Caudate nucleus (tissue), 63 donors: ENCODE measurements at places on chromosomes 5 and 9.

- no peak for DNase-seq
Observed at GRCh38 chr5:10111571-10111970, 138.1 kb downstream of the ATPSCKMT start.

DNA sequence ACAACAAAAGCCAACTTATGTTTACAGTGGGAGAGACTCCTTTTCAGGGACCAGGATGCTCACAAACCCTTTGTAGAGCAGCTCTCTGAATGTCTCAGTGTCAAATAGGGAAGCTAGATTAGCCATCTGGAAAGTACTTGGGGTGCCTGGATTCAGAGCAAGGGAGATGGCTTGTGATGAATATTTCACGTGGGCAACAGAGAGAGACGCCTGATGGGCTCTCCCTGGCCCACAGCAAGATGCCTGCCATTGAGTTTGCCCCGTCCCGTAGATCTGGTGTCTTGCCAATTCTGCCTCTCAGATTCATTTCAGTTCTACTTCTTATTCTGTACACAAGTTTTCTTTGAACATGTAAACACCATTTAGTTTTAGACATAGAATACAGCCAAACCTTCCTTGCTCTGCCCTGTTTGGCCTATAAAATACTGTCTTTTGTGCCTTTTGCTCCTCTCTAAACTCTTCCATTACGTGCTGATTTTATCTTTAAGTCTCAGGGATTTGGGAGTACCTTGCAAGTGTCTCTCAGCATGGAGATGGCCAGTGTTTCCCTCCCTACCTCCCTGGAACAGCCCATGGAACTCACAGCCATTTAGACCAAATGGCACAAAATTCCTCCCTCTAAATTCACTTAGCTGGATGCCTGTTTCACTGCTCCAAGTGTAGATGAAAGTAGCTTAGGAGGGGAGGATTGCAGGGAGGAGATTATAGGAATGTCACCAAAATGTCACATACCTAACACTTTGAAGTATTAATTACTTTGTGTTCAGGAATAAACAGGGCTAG, 234.3 kb downstream of the SAXO1 start:
- DNase-seq: no peak

- DNase-seq: no peak
Observed at GRCh38 chr5:76710991-76711390, 4.9 kb upstream of the F2R start.

GRCh38 chr5:119288379-119289033, 67.3 kb upstream of the TNFAIP8 start:
- DNase-seq: no peak

GRCh38 chr9:133205996-133206931, 2.8 kb downstream of the OBP2B start:
- DNase-seq: no peak

DNA sequence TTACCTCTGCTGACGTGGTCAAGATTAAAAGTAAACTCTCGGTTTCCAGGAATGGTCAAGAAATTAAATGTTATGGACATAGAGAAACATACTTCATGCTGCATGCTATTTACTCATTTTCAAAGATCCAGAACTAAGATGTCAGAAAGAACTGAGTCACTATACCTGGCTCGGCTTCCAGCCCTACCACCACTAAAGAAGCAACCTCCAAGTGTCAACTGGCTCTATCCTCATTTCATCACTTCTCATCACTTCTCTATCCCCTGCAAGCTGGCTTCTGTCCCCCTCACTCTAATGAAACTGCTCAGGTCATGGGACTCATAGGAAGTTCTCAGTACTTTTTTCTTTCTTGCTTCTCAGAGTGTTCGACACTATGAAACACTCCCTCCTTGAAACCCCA, 116.2 kb downstream of the CDK5RAP2 start:
- no peak for DNase-seq

DNA sequence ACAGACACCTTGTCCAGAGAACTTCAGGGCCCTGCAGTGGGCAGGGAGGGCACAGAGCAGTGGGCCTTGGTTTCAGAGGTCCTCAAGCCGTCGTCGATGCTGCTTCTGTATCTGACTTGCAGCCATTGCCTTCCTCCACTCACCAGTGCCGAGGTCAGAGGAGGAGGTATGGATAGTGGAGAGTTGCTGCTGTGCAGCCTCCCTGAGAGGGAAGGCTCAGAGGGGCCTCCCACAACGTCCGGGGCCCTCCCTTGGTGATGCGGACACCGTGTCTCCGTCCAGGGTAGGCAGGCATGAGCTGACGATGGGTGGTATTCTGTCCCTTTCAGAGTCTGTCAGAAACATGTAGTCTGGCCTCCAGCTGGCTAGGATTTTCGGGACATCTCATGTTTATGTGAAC, 73.9 kb downstream of the MVB12B start:
- DNase-seq: no peak

GRCh38 chr9:29838491-29839020, 2265.3 kb upstream of the C9orf72 start:
- no peak for DNase-seq

DNA sequence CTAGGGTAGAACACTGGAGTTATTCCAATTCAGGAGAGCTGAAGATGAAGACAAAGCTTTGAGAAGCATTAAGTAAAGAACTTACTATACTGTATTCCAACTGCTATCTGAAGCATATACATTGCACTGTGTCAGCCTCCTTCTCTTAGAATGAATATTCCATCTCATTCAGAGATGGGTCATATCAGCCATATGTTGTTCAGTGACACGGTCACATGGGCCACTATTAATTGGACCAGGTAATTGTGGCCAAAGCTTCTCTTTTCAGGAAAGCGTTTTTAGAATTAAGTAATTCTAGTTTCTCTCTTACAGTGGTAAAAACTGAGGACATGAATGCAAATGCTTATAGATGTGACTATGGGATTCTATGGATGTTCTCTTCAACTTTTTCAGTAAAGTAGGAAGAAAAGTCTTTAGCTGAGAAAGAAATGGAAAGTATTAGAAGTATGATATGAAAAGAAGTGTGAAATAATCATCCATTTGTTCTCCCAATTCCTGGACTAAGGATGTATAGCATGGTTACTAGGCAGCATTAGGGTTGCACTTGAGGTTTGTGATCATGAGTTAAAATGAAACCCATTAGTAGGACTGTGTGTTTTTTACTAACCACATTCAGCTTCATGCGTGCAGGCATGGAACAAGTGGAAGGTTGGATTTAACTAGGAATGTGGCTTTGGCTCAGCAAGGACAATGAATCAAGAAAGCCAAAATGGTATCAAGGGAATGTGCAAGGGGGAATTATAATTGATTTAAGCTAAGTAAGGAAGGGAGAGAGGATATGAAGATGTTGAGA, 40.9 kb downstream of the CETN3 start:
- DNase-seq: no peak

DNA sequence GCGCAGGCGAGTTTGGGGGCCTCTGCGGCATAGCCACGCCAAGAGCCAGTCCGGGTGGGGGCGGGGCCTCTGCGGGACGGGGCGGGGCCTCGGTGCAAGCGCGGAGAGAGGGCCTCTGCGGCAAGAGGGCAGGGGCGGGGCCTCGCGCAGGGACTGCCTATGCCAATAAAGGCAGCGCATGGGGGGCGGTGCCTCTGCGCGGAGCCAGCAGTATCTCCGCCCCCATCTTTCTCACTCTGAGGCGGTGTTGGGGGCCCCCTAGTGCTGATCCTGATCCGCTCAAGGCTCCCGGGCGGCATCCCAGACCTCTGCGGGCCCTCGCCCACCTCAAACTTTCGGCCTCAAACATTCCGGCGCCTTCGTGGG, 9.2 kb upstream of the GPRIN1 start:
- peak; percentile 89 for DNase-seq

DNA sequence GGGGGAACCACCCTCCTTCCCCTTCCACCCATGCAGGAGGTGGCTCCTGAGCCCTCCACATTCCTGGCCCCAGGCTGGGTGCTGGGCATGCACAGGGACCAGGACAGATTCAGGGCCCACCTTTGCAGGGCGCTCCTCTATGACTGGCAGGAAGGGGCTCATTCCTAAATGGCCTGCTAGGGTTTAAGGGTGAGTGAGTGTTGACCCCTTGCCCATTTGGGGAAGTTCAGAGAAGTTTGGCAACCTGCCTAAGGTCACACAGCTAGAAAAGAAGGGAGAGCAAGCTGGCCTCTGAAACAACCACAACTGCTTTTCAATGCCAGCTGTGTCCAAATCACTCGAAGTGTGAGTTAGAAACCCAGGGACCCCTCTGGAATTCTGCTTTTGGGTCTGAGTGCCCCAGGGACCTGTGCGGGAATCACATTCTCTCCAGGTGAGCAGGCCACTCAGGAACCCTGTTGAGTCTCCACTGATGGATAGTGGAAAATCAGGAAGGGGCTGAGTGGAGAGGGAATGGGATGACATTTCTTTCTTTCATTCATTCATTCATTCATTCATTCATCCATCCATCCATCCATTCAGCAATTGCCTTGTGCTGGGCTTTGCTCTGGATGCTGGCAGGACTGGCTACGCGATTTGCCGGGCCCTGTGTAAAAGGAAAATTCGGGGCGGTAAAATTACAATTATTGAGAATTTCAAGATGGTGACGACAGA, 191.9 kb downstream of the C9orf50 start:
- no peak for DNase-seq

DNA sequence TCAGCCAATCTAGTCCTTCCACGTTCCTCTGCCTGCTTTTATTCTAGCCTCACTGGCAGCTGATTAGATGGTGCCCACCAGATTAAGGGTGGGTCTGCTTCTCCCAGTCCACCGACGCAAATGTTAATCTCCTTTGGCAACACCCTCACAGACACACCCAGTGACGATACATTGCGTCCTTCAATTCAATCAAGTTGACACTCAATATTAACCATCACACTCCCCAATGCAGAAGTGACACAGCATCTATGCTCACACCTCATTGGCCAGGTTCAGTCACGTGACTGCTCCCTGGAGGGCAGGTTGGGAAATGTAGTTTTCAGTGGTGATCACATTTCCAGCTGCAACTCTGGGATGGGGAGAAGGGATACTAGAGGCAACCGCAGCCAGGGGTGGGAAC, 13.0 kb downstream of the SUSD3 start:
- DNase-seq: no peak

- no peak for DNase-seq
Observed at GRCh38 chr5:23579566-23579965, 72.2 kb downstream of the PRDM9 start.

DNA sequence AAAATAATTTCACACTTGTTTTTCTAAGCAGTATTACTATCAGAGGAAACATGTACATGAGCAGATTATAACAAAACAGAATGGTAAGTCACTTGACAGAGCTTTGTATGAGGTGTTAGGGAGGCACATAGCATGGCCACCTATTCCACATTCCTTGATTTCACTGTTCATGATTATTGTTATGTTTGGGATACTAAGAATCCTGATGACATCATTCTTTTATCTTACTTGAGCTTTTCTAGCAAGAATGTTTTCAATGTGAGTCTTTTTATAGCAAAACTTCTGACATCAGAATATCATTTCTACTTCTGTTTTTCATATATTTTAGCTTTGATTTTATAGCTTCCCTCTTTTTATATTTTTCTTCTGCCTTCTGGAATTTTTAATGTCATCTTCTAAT, 208.2 kb downstream of the DMRTA1 start:
- DNase-seq: no peak

DNA sequence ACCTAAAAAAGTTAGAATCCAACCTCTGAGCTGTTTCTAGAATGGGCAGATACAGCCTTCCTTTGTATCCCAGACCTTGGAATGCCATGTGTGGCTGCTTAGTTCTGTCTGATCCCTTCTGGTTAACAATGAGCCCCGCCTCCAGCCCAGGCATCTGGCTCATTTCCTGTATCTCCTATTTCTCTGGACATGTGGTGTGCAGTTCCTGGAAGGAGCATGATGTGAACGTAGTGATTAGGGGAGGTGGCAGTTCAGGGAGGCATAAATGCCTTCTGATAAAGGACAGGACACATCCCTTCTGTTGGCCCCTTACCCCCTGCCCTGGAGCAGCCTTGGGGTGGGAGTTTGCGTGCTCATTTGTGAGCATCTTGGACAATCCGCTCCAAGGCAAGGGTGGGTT, 243.0 kb downstream of the ZSWIM6 start:
- no peak for DNase-seq

- DNase-seq: no peak
Observed at GRCh38 chr9:96620181-96620514, 505 bp upstream of the CDC14B start.

GRCh38 chr5:120122703-120123102, 341.4 kb upstream of the PRR16 start:
- DNase-seq: no peak

GRCh38 chr5:79349881-79350280, 114.0 kb downstream of the JMY start:
- DNase-seq: no peak

DNA sequence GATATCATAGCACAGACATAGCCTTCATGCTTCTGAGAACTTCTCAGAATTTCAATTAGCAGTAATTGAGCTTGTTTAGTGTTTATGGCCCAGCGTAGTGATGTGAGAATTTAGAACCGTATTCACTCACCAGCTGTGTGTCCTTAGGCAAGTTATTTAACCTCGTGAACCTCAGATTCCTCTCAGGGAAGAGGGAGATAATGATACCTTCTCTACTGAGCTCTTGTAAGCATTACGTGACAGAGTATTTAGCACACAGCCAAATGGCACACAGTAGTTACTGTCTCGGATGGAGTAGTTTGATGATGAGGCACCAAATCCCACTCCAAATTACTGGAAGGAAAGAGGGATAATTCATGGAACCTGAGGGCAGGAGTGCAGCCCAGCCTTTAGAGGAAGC, 429.3 kb downstream of the CCDC171 start:
- no peak for DNase-seq

DNA sequence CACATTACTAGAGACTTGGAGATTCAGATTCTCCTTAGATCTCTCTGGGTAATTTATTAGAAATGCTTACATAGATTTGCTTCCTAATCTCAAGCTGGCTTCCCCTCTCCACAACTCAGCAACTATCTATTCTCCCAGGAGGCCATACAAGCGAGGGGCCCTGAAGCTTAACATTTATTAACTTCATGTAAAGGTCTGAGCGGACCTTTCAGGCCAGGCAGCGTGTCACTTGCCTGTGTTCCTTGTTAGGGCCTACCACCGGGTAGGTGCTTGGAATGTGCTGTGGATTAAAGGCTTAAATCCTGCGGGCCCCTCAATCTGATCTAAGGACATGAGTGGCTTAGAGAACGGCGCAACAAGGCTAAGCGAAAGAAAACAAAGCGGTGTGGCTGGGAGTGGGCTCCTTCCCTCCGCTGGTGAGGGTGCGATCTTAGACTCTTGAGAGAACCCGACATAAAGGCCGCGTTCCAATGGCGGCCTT, 712 bp upstream of the HSPA4 start:
- DNase-seq: no peak

- DNase-seq: no peak
Observed at GRCh38 chr5:3596857-3597166, 1.2 kb downstream of the IRX1 start.

DNA sequence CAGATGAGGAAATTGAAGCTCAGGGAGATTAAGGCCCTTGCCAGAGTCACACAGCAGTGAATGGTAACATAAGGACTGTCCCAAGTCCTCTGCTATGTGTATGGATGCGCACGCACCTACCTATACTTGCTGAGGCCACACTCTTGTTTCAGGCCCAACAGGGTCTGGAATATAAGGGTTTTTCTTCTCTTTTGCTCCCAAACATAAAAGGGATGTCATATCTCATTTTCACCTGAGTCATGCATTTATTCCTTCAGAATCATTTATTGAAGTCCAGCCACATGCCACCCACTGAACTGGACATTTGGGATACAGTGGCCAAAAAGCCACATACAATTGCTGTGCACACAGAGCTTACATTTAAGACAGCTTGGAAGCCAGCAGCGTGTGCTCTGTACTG, 92.0 kb downstream of the SH3TC2 start:
- no peak for DNase-seq
